Epithelial cell of alveolus of lung (primary cell): ENCODE measurements at places on chromosomes 2 and 18. TPM values are rescaled to one million over a fixed set of nuclear protein-coding genes. Genes with fewer than 3 reads are reported as not detected.

CNDP1 gene
- not detected in 2 replicates for total RNA-seq

GFPT1 gene
- total RNA-seq: 20.2 and 33.1 TPM in 2 replicates

PGAP1 gene
- 6.3 and 16.4 TPM in 2 replicates for total RNA-seq

RGPD4 gene
- not detected in 2 replicates for total RNA-seq

DCAF17 gene
- total RNA-seq: 8.8 and 11.3 TPM in 2 replicates

OSBPL1A gene
- total RNA-seq: 21.2 and 23.5 TPM in 2 replicates

CNGA3 gene
- total RNA-seq: not detected in 2 replicates

LTBP1 gene
- total RNA-seq: 334 and 453 TPM in 2 replicates

UGT1A6 gene
- total RNA-seq: not detected in 2 replicates

NYAP2 gene
- under 0.01 TPM in 1 of 2 replicates, not detected in the other for total RNA-seq

KIAA2012 gene
- total RNA-seq: not detected in 2 replicates

RESP18 gene
- total RNA-seq: not detected in 2 replicates

SKA1 gene
- 3.7 and 15.9 TPM in 2 replicates for total RNA-seq

DNER gene
- 1.2 and 4.8 TPM in 2 replicates for total RNA-seq

TCF23 gene
- total RNA-seq: not detected in 2 replicates

AFF3 gene
- total RNA-seq: 5.7 and 6.6 TPM in 2 replicates

RAB17 gene
- not detected in 2 replicates for total RNA-seq

KCNG2 gene
- 4.7 and 18.8 TPM in 2 replicates for total RNA-seq

AGPS gene
- total RNA-seq: 24.8 and 25.2 TPM in 2 replicates

MYCN gene
- 0.32 TPM in 1 of 2 replicates, not detected in the other for total RNA-seq

PLEK gene
- total RNA-seq: not detected in 2 replicates

ARHGAP15 gene
- 1.4 and 3.0 TPM in 2 replicates for total RNA-seq

GLB1L gene
- total RNA-seq: 10.1 and 11.8 TPM in 2 replicates

SNX17 gene
- total RNA-seq: 77.5 and 138 TPM in 2 replicates

REEP1 gene
- total RNA-seq: 0.13 and 0.40 TPM in 2 replicates

TTC39C gene
- total RNA-seq: 15.6 and 28.9 TPM in 2 replicates

SCN9A gene
- 1.0 and 15.6 TPM in 2 replicates for total RNA-seq

NR4A2 gene
- total RNA-seq: 1.0 and 57.6 TPM in 2 replicates

FBXO15 gene
- 0.91 TPM in 1 of 2 replicates, not detected in the other for total RNA-seq

ZNF532 gene
- total RNA-seq: 36.6 and 45.7 TPM in 2 replicates

DOK1 gene
- 11.8 and 16.9 TPM in 2 replicates for total RNA-seq

RAB27B gene
- total RNA-seq: 0.08 and 7.5 TPM in 2 replicates

UCN gene
- total RNA-seq: 1.0 and 11.3 TPM in 2 replicates

BCL11A gene
- total RNA-seq: 2.5 and 5.4 TPM in 2 replicates

MEP1B gene
- not detected in 2 replicates for total RNA-seq

GKN1 gene
- not detected in 2 replicates for total RNA-seq

SIX3 gene
- not detected in 2 replicates for total RNA-seq

SERPINE2 gene
- total RNA-seq: 66.4 and 81.3 TPM in 2 replicates

ALKAL2 gene
- 1.2 TPM in 1 of 2 replicates, not detected in the other for total RNA-seq

SAG gene
- not detected in 2 replicates for total RNA-seq

CAVIN2 gene
- total RNA-seq: 6.5 and 16.9 TPM in 2 replicates

FEV gene
- not detected in 2 replicates for total RNA-seq
